ENCODE measurements at places on chromosomes 5 and 9.

GRCh38 chr9:85420750-85421149 is 321.0 kb downstream of the AGTPBP1 start:
- DNase-seq = no peak

- no peak for DNase-seq
Observed at GRCh38 chr5:167312225-167312624, 979.2 kb upstream of the WWC1 start.

- DNase-seq = no peak
Observed at GRCh38 chr5:79011219-79011836, 26.2 kb upstream of the ARSB start.

DNA sequence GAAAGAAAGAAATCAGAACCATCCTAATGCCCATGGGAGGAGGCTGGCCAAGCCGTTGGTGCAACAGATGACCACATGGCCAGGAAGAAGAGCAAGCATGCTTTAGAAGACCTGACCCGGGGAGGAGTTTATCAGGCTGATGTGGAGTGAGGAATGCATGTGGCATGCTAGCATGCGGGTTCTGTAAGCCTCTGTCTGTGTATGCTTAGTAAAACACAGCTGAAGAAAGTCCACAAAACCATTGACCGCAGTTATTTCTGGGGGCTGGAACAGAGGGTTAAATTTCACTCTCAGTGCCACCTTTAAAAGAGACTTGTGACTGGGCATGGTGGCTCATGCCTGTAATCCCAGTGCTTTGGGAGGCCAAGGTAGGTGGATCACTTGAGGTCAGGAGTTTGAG is 19.1 kb downstream of the GFI1B start:
- DNase-seq = no peak

DNA sequence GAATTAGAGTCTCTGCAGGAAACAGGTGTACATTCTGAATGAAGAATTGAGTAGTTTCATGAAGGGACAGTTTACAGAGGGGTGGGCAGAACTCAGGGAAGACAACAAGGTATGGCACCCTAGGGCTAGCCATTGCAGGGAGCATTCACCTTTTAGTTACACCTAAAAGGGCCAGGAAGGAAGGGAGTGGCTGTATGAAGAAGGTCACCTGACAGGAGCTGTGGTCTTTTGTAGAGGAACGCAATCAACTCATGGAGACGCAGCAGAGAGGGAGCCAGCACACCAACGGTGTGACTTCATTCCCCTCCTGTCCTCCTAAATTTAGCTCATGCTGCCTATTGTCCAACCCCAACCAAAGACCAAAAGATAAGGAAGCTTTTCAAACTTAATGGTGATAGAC is 12.7 kb upstream of the ZCCHC7 start:
- DNase-seq = no peak

DNA sequence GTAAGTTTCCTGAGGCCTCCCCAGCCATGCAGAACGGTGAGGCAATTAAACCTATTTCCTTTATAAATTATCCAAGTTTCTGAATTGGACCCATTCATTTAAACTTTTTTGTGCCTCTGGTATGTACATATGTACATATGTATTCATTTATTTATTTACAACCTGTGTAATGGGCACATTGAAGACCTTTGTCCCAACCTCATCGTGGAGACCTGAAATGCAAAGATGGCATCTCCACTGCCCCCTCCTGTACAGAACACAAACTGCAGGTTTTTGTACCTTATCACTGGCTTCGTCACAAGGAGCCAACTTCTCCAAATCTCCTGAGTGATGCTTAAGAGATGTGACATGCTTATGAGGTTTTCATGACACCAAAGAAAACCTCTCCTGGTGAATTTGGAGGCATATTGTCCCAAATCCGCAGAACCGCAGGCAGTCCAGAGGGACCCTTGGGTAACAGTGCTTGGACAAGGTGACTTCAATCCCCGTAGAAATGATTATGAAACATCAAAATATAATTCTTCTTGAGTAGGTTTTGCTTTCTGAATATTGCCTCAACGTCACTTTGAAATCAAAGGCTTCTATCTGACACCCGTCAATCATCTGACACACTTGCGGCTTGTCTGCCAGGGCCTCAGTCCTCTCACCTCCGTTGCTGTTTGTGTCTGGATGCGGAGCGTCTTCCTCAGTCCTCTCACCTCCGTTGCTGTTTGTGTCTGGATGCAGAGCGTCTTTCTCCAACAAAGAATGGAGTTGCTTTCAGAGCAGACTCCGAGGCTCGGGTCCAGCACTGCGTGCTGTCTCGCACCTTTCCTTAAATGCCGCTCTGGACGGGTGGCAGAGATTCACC is 135.0 kb upstream of the IRX4 start:
- DNase-seq = no peak

- DNase-seq = no peak
Observed at GRCh38 chr5:58763390-58763789, 180.5 kb downstream of the RAB3C start.

DNA sequence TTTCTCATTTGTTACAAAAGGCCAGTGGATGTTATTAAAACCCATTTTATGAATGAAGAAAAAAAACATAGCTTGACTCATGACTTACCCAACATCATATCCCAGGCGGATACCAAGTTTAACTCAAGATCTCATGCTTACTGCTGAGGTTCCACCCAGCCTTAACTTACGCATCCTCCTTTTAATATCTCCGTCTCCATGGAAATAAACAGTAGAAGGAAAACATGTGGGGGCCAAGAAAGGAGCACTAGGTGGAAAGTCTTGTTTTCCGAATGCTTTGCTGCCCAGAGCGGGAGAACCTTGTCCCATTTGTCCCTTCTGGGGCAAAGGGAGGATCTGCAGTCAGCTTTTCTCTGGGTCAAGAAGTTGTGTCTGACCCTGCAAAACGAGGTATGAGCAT is 44.1 kb downstream of the ANGPTL2 start:
- no peak for DNase-seq

DNA sequence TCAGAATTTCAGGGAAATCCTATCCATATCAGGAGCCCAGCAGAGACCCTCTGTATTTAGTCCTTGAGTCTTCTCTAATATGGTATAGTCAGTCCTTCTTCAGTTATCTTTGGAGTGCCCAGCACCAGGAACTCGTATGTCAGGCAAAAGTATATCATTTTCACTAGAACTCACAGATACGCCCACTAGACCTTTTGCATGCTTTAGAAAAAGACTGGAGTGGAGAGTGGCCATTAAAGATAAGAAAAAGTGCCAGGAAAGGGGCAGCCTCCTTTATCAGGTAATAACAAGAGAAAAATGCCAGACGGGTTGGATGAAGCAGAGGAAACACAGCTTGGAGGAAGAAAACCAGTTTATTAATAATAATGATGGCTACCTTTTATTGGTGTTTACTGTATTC is 63.5 kb downstream of the GPR21 start:
- DNase-seq = no peak

DNA sequence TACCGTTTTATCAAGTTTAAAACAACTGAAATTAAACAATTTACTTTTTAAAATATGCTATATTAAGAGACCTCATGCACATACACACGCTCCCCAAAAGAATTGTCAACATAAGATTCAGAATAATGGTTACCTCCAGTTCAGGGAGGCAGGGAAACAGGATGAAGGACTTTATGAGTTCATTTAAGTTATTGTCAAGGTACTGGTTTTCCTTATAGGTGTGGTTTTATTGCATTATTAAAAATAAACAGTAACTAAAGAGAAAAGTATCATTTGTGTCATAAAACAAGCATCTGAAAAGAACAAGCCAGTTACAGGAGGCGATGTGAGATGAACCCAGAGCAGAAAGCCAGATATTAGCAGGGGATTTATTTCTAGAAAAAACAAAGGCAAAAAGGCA is 2376.7 kb downstream of the MAT2B start:
- no peak for DNase-seq

DNA sequence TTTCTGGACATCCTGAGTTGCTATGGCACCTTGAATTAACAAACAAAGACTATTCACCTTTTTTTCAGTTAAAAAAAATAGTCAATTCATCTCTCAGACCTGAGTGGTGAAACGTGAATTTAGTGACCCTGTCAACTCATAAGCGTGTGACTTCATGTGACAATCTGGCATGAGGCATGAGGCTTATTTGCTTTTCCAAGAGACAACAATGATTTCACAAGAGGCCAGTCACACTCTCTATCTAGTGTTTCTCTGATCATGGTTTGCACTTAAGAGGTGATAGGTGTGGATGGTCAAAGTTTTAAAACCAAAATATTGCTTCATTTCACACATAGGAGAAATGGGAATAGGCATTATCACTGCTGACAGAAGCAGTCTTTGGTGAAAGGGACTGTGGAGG is 559.6 kb upstream of the ACO1 start:
- no peak for DNase-seq

DNA sequence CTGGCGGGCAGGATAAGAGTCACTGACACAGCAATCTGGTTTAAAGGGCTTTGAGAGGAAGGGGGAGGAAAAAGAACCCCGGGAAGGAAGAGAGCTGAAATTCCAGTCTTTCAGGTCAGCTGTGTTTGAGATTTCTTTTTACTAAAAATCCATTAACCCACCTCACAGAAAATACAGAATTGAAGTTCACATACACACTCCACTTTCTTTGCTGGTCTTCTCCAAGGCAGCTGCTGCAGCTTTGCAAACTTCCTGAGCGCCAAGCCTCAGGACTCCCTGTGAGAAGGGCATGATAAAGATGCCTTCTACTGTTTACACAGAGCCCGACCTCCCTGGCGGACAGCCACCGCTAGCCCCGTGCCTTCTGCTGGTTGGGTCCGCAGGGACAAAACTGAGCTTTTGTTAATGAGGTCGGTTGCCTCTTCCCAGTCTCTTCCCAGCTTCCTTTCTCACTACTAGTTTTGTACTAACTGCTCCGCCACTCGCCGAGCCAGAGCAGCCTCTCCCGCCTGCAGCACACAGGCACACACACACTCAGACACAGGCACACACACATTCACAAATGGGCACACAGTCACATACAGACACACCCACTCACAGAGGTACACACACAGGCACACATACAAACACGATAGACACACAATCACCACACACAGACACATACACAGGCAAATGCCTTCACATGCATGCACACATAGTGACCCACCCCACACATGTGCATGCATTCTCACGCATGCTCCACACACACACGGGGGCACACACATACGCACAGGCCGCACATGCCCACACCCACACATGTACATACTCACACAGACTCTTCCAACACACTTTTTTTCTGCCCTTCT is at the start of gene FREM1:
TSS of gene FREM1 (minus strand) at position 468 of the 845 bp plus-strand sequence. CDS start 41,451 bp downstream, outside the sequence.
- DNase-seq = no peak

DNA sequence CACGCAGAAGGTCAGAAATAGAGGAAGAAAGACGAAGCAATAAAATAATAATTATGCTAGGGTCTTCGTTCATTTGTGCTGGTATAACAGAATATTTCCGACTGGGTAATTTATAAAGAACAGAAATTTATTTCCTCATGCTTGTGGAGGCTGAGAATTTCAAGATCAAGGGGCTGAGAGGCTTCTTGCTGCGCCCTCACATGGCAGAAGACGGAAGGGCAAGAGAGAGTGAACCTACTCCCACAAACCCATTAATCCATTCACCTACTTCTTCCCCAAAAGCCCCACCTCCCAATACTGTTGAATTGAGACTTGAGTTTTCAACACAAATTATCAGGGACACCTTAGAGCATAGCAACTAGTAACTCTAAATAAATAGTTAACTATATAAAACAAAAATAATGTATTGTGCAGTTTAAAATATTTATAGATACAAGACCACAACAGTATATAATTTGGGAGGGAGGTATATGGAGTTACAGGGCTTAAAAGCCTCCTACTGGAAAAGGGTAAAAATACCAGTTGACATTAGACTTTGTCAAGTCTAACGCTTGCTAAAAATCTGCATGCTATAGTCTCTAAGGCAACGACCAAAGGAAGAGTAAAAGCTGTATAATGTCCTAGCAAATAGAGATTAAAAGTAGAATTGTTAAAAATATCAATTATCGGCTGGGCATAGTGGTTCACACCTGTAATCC is 40.3 kb upstream of the NAA35 start:
- no peak for DNase-seq

GRCh38 chr9:17509701-17510100 is 69.2 kb upstream of the SH3GL2 start:
- no peak for DNase-seq

DNA sequence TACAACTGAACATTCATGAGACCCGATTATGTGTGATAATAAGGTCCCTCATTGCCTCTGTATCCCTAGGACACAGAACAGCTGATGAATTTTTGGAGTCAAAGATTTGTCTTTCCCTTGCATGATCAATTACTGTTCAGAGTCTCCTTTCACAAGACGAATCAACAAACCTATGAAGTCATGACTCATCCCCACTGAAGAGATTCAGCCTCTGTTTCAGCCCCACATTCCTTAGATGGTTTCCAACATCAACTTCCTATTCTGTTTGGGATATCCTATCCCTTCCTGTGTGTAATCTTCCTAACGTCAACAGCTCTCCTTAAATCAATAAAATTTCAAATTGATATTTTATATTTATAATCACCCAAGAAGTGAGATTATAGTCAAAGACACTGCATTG is 199.0 kb downstream of the DNAH5 start:
- DNase-seq = no peak

- DNase-seq = no peak
Observed at GRCh38 chr9:91953718-91954117, 3.7 kb upstream of the ROR2 start.

DNA sequence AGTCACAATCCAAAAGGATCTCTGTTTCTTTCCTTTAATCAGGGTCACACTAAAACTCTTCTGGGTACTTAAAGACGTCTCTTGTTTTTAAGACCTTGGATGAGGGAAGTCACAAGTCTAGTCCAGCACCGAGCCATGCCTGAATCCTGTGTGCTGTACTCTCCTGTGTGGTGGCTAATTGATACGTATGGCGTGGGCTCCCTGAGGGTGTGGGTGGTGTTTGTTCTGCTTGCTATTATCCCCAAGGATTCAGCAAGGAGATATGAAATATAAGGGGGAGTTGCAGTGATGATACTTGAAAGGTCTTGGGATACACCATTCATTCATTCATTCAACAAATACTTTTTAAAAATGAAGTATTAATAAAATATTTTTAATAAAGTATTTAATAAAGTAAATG is 128.3 kb downstream of the ARHGEF28 start:
- no peak for DNase-seq

DNA sequence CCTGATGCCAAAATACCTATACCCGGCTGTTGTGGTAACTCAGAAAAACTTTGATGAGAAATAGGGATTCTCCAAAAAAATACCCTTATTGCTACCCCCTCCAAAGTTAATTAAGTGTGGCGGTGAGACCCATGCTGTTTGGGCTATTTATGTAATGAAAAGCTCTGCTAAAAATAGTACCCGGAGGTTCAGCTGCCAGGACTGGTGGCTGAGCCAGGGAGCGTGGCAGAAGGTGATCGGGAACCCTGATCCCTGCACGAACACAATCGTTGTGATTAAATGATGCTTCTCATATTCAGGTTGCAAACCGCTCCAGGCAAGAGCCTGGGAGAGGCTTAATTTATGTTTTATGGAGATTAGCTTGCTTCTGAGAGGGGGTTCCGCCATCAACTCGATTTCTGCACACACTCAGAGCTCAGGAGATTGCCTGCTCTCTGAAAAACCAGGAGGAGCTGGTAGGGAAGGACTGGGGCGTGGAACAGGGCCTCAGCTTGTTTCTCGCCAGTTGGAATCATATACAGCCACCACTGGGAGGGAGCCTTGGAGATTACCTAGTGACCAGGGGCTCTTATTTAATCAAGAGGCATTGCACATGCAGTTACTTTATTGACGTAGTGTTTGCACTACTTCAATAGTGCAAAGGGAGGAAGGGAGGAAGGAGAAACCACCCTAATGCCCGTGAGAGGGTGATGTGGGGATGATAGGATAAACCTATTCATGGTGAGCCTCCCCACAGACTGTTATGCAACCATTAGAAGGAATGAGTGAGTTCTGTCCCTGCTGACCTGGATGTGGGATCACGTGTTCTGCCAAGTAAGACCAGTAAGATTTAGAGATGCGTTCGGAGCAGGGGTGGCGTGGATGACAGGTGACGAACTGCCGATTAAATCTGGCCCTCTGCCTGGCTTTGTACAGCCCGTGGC is 23.4 kb downstream of the HRH2 start:
- DNase-seq = no peak

Data from ascending aorta (tissue), 2 donors.